ENCODE measurements at places on chromosomes 2 and 18. TPM values are rescaled to one million over a fixed set of nuclear protein-coding genes. Genes with fewer than 3 reads are reported as not detected.

DNA sequence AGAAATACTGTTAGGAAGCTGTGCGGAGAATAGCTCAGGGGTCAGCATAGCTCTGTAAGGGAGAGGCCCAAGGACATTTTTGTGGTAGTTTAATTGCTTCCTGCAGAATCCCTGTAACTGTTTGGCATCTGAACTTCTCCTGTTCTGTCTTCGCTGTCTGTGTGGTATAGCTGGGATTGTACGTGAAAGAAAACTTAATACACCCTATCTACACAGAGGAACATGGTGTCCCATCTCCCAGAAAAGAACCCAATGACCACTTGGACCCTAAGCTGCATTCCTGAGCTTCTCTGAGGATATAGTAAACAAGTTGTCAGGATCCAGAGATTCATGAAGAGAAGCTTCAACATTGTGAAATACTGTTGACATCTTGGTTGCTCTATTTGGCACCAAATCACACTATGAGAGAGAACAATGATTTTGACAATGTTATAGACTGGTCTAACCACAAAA is 81.3 kb downstream of the CDC42EP3 start:
- peak; percentile 48 for DNase-seq
- peak overlapping the region; percentile 1 for H3K27ac ChIP-seq
- peaks cover 8% of the 10 kb centered on the region for H3K4me1 ChIP-seq
- H3K27me3 ChIP-seq, result no peaks in the 10 kb centered on the region
- H3K36me3 ChIP-seq, result no peaks in the 10 kb centered on the region
- H3K4me3 ChIP-seq, result no peak overlapping the region

- no peak for DNase-seq
- no peaks in the 10 kb centered on the region for H3K27me3 ChIP-seq
- H3K27ac ChIP-seq, result no peak overlapping the region
- no peaks in the 10 kb centered on the region for H3K36me3 ChIP-seq
- H3K4me1 ChIP-seq, result peaks cover 2% of the 10 kb centered on the region
These were observed 56.4 kb downstream of the SCN2A start for GRCh38 chr2:165295643-165296042.

GRCh38 chr2:118769707-118770400 is 77.6 kb downstream of the EN1 start:
- no peaks in the 10 kb centered on the region for H3K36me3 ChIP-seq
- no peak overlapping the region for H3K27ac ChIP-seq
- peaks cover 39% of the 10 kb centered on the region for H3K27me3 ChIP-seq

The AFF3 gene
- 5.0 TPM for polyA plus RNA-seq

DNA sequence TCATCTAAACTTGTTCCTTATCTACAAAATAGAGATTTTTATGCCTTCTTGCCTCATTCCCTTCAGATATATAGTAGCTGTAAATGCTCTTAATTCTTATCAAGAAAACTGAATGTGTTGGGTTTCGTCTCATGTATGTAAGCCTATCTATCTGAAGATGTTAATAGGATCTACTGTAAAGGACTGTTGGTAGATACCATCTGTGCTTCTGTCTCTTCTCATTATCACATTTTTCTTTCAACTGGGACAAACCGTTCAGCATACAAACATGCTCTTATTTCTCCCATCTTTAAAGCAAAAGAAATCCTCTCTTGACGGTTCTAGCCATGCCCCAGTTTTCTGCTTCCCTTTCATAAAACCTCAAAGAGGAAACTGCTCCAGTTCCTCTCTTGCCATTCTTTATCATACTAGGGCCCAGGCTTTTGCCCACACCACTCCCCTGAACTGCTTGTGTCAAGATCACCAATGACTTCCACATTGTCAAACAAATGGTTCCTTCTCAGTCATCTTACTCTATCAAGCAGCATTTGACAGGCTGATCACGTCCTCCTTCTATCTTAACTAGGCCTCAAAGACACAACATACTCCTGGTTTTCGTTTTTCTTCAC is 88.7 kb downstream of the ARHGEF33 start:
- no peak for DNase-seq
- H3K36me3 ChIP-seq, result no peaks in the 10 kb centered on the region
- H3K4me1 ChIP-seq, result no peaks in the 10 kb centered on the region
- H3K27me3 ChIP-seq, result no peaks in the 10 kb centered on the region

The GALNT14 gene
- polyA plus RNA-seq, result 2.8 TPM

Measured in lung (tissue), 17 donors.